ENCODE measurements at places on chromosomes 13 and 19.

DNA sequence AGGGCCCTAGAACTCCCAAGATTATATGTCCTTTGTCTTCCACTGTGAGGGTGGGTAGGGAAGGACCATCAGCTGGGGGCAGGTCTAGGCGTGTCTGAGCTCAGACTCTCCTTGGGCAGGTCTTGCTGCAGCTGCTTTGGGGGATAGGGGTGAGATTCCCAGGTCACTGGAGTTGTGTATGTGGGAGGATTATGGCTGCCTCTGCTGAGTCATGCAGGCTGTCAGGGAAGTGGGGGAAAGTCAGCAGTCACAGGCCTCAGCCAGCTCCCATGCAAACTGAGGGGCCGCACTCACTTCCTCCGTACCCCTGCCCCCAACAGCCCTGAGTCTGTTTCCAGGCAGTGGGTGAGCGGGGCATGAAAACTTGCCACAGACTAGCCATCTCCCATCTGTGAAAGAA is 600.8 kb downstream of the DIAPH3 start:
- DNase-seq = no peak

DNA sequence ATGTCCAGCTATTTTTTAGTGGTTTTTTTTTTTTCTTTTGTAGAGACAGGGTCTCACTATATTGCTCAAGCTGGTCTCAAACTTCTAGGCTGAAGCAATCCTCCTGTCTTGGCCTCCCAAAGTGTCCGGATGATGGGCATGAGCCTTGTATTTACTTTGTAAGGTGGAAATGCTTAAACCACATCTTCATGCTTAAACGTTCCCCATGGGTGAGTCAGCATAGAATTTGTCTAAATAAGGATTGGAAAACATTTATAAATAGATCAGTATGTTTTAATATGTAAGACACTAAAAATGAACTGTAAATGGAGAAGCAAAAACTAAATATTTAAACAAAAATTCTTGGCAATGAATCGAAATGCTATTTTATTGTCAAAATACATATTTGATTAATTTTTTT is 698.0 kb downstream of the PCDH9 start:
- DNase-seq = no peak

- DNase-seq = peak; percentile 89
Observed at GRCh38 chr19:29714953-29715700, at the start of gene C19orf12. TSS of gene C19orf12 (minus strand) at chr19:29715261. CDS start at chr19:29708413, 6,848 bp downstream.

GRCh38 chr19:8310342-8311055 is 2.3 kb upstream of the CD320 start:
- no peak for DNase-seq

DNA sequence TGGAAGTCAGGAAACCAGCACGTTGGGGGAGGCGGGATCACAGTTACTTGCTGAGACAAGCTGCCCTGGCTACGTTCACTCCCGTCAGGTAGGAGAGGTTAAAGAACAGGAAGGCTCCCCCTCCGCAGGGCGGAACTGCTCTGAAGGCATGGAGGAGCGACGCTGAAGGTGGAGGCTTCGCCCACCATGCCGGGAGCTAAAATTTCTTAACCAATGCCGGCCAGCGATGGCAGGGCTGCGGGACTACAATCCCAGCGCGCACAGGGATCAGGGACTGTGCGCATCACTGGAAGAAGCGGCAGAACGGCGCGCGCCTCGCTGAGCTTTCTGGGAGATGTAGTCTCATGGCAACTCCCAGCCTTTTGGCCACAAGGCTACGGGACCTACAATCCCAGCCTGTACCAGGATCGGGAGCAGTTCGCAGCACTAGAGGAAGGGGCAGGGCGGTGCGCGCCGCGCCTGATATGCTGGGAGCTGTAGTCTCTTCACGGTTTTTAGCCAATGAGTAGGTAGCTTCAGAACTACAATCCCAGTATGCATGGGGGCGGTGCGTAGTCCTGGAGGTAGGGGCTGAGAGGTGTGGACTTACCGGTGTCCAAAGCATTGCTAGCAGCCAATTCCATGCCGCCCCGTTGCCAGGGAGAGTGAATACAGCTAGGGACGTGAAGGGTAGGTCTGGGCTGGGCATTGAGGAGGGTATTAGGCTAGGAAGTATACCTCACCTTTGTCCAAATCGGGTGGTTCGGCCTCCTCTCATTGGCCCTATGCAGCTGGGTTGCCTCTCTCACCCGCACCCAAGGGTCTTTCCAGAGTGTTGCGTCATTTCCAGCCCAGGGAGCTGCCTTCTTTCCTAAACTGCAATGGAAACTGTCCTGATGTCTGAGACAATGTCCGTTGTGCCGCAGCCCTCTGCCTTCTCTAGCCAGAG is 12.8 kb upstream of the ZNF682 start:
- peak; percentile 95 for DNase-seq

Data from muscle of back (tissue), 13 donors.